T-helper 2 cell (primary cell): ENCODE measurements at places on chromosomes 1 and 21.

DNA sequence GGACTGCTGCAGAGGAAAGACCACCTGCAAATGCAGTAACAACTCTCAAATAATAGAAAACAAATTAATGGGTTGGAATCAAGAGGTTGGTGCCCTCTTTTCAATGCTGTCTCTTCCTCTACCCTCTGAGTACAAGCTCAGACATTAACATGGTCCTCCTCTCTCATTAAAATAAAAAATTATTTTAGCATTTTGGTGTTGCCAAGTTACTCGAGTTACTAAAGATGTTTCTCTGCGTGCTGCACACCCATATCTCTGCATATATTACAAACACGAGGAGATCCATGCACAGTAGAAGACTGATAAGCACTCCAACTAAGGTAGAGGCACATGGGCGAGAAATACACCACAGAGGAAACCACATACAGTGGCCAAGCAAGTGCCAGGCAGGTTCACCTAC, 21.5 kb downstream of the SIPA1L2 start:
- DNase-seq: no peak

DNA sequence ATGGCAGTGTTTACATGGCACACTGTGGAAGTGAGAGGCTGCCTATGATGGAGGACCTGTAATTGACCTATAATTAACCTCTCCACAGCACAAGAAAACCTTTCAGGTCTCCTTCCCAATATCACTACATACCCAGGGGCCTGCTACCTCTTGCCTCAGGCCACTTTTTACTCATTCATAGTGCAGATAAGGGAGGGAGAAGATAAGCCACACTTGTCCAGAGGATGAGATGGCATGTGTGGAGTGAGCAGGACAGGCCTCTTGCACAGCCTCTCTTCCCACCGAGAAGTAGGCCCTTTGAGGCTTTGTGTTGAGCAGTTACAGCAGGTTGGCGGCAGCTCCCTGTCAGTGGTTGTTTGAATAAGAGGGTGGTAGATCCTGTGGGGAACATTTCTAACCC, 31.1 kb upstream of the IKBKE start:
- no peak for DNase-seq

DNA sequence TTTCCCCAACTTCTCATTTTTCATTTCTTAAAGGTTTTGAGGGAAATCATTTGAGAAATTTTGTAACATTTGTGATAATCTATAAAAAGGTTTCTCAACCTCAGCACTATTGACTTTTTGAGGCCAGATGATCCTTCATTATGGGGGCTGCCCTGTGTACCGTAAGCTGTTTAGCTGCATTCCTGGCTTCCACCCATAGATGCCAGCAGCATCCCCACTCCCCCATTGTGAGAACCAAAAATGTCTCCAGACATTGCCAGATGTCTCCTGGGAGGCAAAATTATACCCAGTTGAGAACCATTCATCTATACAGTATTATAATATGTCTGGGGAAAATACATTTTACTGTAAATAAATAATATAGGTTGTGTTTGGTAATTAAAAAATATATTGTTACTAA, 146.0 kb downstream of the PBX1 start:
- no peak for DNase-seq

DNA sequence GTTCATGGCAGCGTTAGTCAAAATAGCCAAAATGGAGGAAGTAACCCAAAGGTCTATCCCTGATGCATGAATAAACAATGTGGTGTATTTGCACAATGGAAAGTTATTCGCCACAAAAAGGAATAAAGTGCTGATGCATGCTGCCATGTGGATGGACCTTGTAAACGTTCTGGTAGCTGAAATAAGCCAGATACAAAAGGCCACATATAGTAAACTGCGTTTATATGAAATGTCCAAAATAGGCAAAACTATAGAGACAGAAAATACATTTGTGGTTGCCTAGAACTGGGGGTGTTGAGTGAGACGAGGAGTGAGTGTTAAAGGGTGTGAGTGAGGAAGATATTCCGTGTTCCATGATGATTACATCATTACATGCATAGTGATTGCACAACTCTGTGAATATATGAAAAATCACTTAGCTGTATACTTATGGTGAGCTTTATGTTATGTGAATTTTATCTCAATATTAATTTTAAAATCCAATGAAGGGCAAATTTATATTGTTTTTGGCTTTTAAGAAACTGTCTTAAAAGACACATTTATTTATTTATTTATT, 321.3 kb downstream of the KIF26B start:
- no peak for DNase-seq

GRCh38 chr1:234246638-234247116, 126.6 kb upstream of the COA6 start:
- no peak for DNase-seq

DNA sequence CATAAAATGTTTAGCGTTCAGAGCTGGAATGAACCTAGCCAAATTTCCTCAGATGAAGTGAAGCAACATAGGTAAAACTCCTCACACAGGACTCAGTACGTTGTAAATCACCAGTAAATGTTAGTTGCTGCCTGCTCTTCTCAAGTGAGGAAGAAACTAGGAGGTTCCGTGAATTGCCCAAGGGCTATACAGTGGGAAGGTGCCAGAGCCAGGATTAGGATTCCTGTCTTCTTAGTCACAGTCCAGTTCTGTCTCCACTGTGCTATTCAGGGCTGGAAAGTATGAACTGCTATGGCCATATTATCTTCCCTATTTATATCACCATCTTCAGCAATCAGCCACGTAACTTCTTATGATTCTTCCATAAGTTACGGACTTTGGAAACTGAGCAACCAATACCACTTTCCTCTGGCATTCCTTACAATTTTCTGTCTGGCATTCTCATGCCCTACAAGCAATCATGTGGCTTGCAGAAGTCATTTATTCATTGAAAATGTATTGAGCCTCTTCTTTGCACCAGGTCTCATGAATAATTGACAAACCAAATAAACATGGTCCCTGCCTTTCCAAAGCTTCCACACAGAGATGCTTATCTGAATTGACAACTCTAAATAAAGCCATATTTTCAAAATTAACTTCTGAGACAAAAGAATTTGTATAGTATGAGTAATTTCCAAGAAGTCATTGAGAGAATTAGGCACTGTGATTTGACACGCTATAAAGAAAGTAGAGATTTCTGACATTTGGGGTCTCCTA, 271.6 kb upstream of the SGIP1 start:
- no peak for DNase-seq

DNA sequence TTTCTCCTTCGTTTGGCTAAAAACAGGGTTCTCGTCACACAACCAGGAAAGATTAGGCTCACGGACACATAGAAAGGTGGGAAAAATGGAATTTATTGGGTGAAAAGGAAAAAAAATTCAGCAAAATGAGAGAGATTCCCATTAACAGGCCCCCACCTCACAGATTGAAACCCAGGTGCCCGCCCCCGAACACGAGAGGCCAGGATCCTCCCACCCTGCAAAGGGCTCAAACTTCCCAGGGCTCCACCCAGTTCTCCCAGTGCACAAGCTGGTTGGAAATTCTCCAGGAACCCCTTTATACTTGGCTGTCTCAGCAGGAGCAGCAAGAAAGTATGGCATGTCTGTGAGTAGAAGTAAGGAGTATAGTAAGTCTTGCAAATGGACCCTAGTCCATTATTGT, 499.7 kb downstream of the RWDD3 start:
- no peak for DNase-seq

GRCh38 chr1:31476891-31477846, 64.2 kb downstream of the SERINC2 start:
- no peak for DNase-seq
